ENCODE measurements at places on chromosomes 2 and 18.

GRCh38 chr2:176502619-176503018 lies 233.4 kb downstream of the MTX2 start:
- DNase-seq: no peak

DNA sequence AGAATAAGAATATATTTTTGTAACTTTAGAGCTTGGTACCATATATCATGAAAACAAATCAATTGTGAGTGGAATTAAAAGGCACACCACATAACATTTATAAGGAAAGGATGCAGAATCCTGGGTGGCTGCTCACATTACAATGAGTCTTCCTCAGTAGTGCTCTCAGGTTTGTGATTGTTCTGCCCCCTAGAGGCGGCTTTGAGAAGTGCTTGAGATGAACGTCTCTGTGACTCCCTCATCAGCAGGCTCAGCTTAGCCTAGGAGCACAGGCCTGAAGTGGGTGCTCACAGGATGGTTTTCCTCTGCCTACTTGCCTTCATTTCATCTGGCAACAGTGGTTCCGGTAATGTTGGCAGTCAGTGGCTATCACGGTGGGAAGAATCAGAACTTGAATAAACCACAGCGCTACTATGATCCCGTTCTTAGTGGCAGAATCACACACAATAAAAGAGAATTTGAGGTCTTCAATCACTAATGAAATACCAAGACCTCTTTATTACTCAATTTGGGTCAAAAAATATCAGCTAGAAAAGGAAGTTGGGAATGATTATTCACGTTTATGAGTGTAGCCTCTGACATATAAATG lies 38.1 kb upstream of the B4GALT6 start:
- peak; percentile 84 for DNase-seq

- no peak for DNase-seq
These were observed 39.1 kb downstream of the TMEFF2 start for GRCh38 chr2:192155511-192156118.

DNA sequence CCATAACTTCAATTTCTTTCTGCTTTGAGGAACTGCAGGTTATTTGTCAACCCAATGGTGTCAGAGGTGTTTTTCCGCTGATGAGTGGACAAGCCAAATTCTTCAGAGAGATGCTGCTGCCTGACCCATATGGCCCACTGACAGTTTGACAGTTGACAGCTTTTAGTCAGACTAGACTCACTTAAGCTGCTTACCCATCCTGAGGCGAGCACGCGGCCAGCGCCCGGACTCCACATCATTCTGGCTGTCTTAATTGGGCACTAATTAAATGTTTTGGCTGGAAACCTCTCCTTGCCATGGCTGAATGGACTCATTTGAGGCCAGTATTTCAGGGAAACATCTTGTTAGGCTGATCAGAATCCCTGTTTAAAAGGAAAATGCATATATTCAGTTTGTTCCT lies 316.1 kb upstream of the FANCL start:
- no peak for DNase-seq

GRCh38 chr2:75654012-75654411 lies 7.4 kb downstream of the MRPL19 start:
- DNase-seq: no peak

DNA sequence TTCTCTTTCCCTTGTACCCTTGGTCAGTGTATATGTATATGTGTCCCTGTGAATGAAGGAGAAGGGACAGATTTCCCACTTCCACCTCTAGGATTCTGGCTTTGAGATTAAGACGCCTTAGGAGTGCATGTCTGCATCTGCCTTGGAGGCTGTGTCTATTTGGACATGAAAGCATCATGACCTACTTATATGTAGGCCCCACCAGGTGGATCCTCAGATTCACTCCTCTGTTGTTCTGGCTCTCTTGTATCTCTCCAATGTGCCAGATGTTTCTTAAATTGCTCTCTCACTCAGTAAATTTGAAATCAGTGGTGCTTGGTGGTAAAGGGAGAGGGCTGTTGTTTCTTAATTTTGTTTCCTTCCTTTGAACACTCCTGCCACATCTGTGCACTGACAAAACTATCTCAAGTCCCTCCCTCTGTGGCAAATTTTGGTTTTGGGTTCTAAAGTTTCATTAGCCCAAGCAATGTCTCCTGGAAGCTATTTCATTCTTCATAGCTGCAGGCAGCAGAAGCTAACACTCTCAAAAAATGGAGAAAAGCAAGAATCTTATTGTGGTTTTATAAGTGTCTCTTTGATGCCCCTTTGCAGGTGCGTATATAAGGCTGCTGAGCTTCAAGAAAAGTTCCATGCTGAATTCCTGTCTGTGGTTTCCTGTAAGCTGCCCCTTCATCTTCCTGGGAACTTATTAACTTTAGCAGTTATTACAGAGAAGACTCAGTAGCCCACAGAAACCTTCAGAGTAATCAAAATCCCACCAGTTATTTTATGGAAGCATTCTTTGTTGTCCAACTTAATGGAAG lies 179.7 kb upstream of the SETBP1 start:
- no peak for DNase-seq

DNA sequence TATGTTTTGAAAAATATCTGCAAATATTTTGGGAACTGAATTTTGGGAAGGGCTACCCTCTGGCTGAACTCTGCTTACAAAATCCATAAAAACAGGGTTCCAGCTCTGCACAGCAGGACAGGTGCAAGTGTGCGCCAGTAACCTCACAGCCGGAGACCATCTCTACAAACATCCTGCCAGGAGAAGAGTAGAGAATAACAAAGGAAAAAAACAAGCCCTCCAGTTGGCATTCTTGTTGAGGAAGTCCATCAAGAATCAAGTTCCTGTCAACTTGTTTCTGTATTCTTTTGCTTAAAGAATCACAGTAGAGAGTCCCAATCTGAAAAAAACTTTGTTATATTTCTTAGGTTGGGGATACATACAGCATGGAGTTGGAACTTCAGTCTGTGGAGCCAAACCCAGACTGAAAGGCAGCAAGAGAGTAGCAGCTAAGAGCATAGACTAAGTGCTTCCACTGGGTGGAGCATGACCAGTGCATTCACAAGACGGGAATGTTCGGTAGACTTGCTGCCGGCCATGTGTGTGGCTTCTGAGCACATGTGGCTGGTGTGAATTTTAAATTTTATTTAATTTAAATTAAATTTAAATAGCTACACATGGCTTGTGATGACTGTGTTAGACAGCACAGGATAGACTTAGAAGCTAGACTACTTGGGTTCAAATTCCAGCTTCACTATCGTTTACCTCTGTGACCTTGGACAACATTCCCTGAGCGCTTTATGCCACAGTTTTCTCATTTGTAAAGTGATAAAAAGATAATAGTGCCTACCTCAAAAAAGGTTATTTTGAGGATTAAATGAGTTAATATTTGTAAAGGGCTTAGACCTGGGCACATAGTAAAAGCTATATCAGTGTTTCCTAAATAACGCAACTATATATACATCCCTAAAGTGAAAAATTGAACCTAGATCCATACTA lies 41.9 kb downstream of the SPTBN1 start:
- DNase-seq: peak; percentile 40

- peak; percentile 68 for DNase-seq
These were observed 122.8 kb downstream of the LYPD1 start for GRCh38 chr2:132547090-132547687.

DNA sequence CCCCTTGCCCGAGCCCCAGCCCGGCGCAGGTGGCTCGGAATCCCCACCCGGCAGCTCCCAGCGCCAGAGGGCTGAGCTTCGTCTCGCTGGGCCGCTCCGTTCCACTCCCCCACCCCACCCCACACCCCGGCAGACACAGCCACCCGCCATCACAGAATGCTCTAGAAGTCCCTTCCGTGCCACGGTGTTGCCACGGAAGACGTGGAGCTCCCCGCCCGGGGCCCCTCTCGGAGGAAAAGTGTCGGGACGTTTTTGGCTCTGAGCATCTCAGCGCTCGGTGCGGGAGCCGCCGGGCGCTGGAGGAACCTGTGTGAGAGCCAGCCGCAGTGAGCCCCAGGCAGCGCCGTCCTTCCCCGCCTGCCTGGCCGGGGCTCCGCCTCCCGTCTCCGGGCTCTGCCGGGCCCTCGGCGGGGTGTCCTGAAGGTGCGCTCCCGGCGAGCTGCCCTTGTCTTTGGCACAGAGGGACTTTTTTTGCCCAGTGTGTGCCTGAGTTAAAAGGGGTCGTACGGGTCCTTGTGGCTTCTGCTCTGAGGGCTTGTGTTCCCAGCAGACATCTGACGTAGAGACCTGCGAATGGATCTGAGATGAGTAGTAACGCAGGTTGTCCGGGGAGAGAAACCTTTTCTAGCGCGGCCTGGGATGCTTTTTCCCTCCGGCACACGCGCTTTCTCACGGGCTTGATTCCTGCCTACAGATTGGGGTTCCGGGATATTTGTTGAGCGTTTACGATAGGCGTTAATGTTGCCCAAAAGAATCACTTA lies 1.8 kb downstream of the ZCCHC2 start:
- DNase-seq: peak; percentile 84

DNA sequence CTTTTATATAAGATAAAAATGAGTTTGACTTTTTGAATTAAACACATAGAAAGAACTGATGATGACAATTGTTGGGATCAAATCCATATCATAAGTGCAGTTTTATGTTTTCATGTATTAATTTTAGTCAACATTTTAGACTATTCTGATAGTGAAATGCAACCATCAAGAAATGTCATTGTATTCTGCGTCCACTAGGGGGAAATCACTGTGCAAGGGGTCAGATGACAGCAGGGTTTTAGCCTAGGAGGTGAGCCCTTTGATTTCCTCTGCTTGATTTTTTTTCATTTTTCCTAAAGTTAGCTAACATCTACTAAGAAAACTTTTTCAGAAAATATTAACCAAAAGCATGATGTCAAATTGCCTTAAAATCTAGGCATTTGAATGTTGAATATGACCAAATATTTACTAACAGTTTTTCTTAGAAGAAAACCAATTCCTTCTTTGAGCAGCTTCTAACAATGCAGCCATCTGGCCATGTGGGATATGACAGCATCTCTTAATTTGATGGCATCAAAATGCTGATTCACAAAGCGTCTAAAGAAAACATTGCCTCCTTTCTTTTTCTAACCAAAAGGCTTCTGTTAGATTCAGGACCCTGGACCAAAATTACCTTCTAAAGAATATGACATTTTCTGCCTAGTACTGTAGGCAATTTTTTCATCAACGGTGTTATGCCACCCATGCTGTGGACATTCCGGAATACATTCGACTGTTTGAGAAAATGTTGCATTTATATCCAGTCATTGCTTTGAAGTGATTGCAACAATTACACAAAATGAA lies 141.5 kb downstream of the SPHKAP start:
- peak; percentile 13 for DNase-seq

DNA sequence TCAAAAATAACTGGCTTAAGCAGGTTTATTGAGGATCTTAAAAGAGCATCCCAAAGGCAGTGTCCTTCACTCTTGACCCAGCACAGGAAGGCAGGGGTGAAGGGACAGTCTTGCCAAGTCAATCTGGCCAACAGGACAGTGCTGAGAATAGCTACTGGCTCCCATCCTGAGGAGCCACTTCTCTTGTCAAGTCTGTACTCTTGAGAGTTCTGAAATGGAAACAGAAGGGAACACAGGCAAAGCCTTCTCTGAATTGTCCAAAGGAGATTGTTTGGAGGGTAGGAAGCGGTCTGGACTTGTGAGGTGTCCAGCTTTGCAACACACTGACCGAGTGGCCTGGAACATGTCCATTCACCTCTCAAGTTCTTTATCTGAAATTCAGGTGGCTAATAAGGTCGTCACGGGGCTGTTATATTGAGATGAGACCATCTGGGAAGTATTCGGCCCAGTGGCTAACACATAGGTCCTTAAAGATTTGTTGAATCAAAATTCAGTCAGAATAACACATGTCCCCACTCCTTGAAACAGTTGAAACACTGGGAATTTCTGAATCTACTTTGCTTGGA lies 99.5 kb upstream of the FHL2 start:
- no peak for DNase-seq

DNA sequence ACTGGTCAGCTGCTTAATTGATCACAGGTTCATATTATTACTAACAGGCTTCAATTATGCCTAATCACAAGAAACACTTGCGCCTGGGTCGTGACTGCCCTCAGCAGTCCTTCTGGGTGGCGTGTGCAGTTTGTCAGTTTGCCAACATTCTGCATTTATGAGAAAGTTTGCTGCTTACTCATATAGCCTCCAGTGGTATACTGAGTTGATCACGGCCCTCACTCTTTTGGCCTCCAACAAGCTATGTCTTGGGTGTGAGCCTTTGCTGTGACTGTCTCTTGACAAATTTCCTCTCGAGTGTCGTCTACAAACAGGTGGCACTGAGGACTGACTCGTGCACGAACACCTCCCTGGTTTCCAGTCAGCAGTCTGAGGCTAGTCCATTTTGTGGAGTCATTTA lies 27.3 kb downstream of the DCDC2C start:
- DNase-seq: no peak

DNA sequence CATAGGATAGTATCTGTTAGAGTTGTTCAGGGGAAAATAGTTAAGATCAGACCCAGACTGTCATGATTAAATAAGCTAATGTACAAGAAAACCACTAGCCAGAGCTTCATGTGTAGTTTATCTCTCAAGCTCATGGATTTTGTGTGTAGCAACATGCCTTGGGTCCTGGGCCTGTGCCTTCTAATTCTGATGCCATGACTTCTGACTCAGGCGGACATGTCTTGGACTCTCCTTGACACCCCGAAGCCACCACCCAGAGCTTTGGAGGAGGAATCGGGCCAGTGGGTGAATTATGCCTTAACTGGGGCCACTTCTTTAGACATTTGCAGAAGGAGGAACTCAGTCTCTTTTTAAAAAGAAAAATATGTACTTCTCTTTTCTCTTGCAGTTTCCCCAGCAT lies 68.7 kb downstream of the NPAS2 start:
- no peak for DNase-seq

GRCh38 chr18:73688161-73688560 lies 459.5 kb downstream of the FBXO15 start:
- DNase-seq: no peak

DNA sequence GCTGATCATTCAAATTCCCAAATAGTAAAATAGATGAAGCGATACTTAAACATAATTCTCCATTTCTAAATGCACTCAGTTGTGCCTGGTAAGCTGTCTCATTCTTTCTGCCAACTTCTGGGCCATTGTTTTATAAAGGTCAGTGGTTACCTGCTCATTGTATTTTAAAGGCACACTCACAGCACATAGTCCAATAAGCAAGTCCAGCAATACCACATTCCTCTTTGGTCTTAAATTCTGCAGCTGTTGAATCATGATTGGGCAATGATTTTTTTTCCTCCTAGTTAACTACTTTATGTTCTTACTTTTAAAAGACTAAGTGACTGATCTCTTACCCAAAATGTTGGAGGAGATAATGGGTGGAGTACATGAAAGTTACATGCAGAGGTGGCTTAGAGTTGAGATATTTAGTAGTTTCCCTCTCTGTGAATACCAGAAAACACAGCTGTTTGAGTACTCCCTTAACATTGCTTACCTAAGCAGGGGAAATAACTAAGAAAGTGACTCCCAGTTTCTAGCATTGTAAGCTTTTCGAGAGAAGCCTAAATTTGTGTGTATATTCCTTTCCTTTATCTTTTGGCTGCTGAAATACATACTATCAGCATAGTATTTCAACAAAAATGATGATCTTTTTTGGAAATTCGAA lies 220.7 kb downstream of the CAMKMT start:
- no peak for DNase-seq

DNA sequence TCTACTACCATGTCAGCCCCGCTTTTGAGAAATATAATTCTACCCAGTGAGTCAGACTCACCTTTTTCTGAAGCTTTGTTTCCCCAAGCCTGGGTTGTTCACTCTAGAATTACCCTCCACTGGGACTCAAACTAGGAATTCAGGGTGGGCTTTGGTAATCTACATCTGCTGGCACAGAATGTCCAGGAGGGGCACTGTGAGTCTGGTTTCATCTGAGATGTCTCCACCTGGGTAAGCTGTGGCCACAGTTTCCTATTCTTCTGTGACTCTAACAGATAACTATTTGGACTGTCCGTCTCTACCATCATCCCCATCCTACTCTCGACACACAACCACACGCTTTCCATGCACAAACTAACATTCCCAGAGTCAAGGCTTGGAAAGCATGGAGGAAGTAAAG lies 457.2 kb downstream of the STK39 start:
- no peak for DNase-seq
